HTR-8/SVneo (cell line): ENCODE measurements at places on chromosomes 2 and 18.
A peak's percentile ranks its signal among the peaks of the same experiment; 100 is the strongest.

DNA sequence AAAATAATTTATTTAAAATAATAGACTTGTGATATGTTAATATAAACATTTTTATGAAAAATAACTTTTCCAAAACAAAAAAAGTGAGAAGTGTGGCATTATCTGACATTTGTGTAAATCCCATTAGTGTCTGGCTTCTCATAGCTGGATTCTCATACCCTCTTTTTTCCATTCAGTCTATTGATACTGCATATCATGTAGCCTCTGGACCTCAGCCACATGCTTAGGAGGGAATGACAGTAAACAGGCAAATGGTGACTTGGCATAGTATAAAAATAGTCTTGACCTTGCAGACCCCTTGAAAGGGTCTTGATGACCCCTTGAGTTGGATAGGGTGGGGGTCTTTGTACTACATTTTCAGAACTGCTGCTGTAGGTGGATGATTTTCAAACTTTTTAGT lies 29.2 kb downstream of the GALNT1 start:
- DNase-seq, result no peak

DNA sequence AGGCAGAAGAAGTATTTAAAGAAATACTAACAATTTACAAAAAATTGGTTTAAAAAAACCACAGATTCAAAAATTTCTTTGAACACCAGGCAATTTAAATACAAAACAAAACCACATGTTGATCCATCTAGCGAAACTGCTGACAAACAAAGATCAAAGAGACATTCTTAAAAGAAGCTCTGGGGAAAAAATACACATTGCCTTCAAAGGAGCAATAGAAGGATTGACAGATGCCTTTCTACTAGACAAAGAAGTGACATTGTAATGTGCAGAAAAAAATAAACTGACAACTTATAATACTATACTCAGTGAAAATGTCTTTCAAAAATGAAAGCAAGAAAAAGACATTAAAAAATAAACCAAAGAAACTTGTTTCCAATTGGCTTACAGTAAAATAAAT lies 12.6 kb upstream of the EIF2AK3 start:
- DNase-seq, result no peak

DNA sequence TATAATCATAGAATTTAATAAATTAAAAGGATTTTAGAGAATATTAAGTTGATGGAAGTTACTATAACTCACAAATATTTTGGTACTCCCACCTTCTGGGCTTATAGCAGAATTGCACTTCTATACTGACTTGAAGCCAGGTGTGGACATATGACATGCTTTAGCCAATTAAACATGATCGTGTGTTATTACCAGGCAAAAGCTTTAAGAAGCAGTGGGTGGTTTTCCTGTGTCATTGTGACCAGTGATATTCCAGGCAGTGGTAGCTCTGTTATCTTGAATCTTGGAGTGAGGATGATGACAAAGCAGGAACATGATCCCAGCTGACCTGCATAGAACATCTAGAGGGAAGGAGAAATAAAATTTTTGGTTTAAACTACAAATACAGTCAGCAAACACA lies 370.9 kb upstream of the ZEB2 start:
- peak; percentile 10 for DNase-seq

GRCh38 chr2:52077159-52077558 lies 1045.2 kb upstream of the NRXN1 start:
- DNase-seq, result no peak

DNA sequence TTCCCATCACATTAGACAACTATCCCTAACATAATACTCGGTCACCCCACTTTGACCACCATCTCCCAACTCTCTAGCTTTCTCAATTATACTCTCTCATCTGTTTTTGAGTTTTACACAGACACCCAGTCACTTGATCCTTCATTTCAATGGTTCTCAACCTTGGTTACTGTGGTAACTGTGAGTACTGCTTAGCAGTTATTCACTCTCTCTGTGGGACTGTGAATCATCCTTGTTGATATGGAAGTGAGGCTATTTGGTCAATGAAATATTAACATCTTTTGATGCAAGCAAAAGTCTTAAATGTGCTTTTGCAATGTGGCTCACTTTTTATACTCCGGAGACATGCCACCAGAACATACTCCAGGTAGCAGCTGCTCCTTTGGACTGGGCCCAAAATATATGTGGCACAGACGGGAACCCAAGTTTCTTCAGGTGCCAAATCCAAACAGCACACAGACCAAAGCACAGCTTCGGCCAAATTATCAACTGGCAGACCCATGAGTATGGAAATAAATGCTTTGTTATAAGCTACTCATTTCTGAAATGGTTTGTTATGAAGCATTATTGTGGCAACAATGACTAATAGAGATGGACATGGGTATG lies 75.0 kb upstream of the SLC25A52 start:
- DNase-seq, result no peak

DNA sequence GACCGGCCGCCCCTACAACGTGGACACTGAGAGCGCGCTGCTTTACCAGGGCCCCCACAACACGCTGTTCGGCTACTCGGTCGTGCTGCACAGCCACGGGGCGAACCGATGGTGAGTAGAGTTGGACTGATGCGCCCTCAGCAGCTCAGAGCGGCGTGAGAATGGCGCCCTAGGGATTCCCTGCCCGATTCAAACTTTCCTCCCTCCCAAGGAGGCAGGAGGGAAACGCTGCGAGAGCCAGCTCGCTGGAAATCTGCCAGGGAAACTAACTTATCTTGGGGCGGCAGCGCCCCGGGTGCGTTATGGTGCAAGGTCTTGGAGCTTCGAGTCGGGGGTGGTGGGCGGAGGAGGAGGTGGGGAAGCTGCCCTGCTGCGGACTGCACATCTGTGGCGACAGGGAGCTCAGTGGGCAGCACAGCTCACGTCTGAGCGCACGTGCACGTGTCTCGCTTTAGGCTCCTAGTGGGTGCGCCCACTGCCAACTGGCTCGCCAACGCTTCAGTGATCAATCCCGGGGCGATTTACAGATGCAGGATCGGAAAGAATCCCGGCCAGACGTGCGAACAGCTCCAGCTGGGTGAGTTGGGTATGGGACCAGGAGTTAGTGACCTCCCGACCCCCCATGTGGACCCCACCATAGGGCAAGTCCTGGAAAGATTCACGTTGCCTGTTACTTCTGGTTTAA lies 697 bp downstream of the ITGA4 start:
- no peak for DNase-seq

DNA sequence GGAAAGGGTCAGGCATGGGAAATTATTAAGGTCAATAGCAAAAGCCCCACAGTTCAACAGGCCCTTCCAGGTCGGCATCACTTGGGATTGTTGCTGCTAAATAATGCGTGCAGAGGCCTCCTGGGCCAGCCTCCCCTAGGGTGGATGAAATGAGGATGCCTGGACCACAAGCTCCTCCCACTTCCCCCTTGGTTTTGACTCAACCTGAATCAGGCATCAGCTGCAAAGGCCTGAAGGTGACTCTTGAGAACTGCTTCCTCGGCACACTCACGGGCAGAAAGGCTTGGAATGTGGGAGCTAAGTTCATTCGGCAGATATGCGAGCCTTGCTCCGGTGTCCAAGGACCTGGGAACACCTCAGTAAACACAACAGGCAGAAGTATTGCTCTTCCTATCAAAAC lies 69.3 kb downstream of the MBP start:
- no peak for DNase-seq

DNA sequence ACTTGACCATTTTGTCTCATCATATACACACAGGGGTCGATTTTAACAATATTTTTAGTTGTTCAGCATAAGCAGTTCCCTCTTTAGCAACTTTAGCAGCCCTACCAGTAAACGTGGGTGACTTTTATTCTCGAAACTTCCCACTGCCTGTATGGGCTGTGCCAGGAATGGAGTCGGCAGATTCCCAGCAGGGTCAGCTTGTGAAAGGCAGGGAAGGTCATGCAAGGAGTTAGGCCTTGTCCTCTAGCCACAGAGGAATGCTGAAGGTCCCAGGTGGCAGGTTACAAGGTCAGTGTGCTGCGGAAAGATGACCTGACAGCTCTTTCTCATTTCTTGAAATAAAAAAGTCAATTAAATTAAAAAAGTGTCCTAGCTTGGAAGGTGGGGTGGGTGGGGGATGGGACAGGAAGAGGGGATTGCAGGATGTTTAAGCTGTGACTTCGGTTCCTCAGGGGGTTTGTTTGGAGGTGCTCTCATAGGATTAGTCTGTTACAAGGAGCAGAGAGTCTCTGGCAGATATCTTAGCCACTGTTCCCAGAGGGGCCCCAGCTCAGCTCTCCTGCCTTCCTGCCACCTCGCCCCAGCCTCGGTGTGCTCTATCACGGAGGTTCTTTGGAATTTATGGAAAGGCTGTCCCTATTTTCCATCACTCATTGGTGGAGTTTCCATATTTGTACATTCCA lies 21.4 kb downstream of the DRC1 start:
- DNase-seq, result no peak

GRCh38 chr2:209322905-209323512 lies 100.8 kb upstream of the MAP2 start:
- no peak for DNase-seq

GRCh38 chr18:48814490-48815178 lies 136.1 kb downstream of the SMAD7 start:
- no peak for DNase-seq

DNA sequence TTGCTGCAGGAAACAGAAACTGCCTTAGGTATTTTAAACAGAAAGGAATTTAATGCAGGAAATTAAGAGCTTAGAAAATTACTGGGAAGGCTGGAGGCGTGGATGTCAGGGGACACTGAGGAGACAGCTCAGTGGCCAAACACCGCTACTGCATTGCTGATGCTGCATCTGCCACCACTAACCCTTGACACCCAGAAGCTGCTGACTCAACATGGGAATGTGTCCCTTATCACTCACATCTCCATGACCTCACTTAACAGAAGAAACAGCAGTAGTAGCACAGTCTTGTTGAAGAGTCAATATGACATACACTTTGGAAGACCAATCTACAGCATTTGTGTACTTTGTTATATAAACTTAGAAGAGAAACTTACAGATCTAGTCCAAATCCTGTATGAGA lies 906.1 kb downstream of the SLC4A3 start:
- DNase-seq, result peak; percentile 49

DNA sequence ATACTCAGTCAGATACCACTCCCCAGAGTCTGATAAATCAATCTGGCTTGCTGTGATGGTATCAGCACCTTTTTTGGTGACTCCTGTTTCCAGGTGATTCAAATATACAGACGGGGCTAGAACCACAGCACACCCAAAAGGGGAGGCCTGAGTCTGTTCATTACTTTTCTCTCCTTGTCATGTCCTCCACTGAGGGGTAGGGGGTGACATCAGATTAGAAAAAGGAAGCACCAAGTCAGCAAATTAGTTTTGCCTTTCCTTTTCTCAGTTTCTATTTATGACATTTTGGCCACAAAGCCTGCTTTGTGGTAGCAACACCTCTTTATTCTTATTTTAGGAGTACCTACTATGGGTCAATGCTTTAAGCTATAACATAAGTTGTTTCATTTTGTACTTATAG lies 127.4 kb downstream of the CCDC102B start:
- no peak for DNase-seq

DNA sequence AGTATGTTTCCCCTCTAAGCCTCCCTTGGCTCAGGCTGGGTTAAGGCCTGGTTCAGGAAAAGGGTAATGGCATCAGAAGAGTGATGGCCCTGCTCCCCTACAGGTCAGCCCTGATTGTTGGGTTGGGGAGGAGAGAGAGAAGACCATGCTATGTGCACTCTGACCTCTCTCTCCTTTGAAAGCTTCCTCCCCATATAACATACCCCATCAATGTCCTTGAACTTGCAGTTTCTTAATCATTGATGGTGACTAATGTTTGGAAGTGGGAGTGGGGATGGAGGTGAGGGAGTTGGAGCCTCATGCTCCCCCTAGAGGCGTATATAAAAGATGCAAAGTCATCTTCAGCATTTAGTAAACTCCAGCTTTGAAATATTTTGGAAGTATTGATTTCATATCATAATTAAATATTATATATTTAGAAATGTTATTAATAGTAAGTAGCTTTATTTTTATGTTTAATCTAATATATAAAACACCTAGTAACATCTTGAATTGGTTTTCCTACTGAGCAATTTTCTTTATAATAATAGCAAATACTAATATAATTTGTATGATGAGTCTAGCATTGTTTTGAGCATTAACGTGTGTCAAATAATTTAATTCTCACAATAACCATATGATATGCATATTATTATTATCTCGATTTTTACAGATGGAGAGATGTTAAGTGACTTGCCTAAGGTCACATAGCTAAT lies 8.8 kb downstream of the PLCL1 start:
- DNase-seq, result no peak

DNA sequence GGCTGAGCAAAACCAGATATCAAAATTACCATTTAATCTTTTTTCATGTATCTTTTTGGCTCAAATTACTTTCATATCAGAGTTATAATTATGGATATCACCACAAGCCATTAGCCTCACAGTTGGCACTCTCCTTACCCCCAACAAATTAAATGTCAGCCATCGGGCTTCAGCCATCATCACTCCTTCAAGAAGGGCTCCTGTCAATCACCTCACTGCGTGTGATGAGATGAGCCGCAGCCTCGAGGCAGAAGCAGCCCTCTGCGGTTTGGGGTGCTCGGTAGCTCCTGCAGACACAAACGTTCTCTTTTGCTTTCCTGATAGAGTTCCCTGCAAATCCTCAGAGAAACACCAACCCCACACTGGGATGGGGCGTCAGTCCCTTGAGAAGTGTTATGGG lies 94.1 kb downstream of the DNER start:
- no peak for DNase-seq

- DNase-seq, result no peak
These were observed 69.8 kb downstream of the TNS1 start for GRCh38 chr2:217932803-217933616.

DNA sequence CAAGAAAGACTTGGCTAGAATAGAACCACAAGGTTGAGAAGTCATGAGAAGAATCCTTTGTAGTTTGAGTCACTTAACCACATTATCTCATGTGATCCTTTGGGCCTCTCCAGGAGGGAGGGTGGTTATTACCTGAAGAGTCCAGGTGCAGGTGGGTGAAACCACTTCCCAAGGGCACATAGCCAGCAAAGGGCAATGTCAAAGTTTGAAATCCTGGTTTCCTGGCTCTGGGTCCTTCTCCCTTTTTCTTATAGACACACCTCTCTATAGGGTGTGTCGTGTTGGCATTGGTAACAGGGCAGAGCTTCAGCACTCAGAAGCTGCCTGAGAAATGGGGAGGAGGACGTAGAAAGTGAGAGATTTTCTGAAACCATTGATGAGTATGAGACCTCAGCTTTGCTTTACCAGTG lies 137.9 kb downstream of the MGAT5 start:
- no peak for DNase-seq

- no peak for DNase-seq
These were observed 43.6 kb downstream of the SH3RF3 start for GRCh38 chr2:109172556-109173105.

DNA sequence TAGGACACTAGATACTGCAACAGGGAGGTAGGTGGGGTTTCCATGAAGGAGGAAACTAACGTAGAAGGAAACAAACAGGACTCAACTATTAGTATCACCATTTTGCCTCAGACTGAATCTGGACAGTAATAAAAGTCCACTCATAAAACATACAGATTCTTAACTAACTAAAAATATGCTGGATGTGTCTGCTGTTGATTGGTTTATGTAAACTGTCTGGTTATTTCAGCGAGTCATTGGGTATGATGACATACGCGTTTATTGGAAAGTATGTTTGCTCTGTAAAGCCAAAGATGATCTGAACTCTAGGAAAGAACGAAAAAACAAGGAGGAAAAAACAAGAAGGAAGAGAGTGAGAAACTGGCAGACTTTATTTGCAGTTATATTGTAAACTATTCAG lies 1816.1 kb upstream of the LRRTM1 start:
- no peak for DNase-seq

- DNase-seq, result peak; percentile 38
These were observed 30.8 kb downstream of the TBC1D8 start for GRCh38 chr2:101120124-101120996.

GRCh38 chr2:64165706-64166105 lies 21.5 kb upstream of the PELI1 start:
- no peak for DNase-seq

- DNase-seq, result peak; percentile 91
These were observed at the start of the genes PEX13 and PUS10 for GRCh38 chr2:61017556-61018317. TSS of gene PEX13 (plus strand) at chr2:61017720. CDS start at chr2:61017760, 40 bp downstream. TSS of gene PUS10 (minus strand) at chr2:61018255. CDS start at chr2:61011890, 6,365 bp downstream.
